Testis (tissue), 5 donors: ENCODE measurements at places on chromosomes 6 and 20. TPM values are rescaled to one million over a fixed set of nuclear protein-coding genes. Genes with fewer than 3 reads are reported as not detected.

- H3K4me3 ChIP-seq, result no peak overlapping the region
- no peak for DNase-seq
- H3K36me3 ChIP-seq, result no peaks in the 10 kb centered on the region
These were observed 600.6 kb upstream of the CHD6 start for GRCh38 chr20:42218621-42219374.

DNA sequence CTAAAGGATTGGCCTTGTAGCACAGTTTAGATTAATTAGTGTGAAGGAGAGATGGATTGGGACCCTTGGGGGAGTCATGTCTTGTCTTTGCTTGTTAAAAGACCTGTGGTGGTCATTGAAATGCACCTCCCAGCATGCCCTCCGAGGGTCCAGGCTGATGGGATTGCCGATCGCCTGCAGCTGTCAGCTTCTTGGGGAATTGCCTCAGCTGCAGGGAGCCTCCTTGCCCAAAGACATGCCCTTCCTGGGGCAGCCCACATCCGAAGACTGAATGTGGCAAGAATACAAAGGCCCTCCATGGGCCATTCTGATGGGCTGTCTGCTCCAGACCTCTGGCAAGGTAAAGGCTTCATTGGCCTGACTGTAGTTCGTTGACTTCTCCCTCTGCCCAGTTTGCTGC, 150.7 kb downstream of the FARS2 start:
- no peaks in the 10 kb centered on the region for H3K27me3 ChIP-seq
- H3K27ac ChIP-seq, result no peak overlapping the region
- H3K4me3 ChIP-seq, result no peak overlapping the region
- DNase-seq, result no peak
- H3K36me3 ChIP-seq, result no peaks in the 10 kb centered on the region

- DNase-seq, result no peak
- H3K36me3 ChIP-seq, result no peaks in the 10 kb centered on the region
- H3K4me1 ChIP-seq, result no peaks in the 10 kb centered on the region
- no peak overlapping the region for H3K4me3 ChIP-seq
- H3K27me3 ChIP-seq, result no peaks in the 10 kb centered on the region
These were observed 38.1 kb downstream of the CRYBG1 start for GRCh38 chr6:106398621-106399020.

ARMC12 gene
- polyA plus RNA-seq, result 84.9 TPM

- no peaks in the 10 kb centered on the region for H3K36me3 ChIP-seq
- H3K4me3 ChIP-seq, result no peak overlapping the region
- no peak for DNase-seq
- H3K4me1 ChIP-seq, result no peaks in the 10 kb centered on the region
- H3K27ac ChIP-seq, result no peak overlapping the region
- H3K27me3 ChIP-seq, result no peaks in the 10 kb centered on the region
These were observed 21.4 kb downstream of the MEI4 start for GRCh38 chr6:77674211-77674610.

DNA sequence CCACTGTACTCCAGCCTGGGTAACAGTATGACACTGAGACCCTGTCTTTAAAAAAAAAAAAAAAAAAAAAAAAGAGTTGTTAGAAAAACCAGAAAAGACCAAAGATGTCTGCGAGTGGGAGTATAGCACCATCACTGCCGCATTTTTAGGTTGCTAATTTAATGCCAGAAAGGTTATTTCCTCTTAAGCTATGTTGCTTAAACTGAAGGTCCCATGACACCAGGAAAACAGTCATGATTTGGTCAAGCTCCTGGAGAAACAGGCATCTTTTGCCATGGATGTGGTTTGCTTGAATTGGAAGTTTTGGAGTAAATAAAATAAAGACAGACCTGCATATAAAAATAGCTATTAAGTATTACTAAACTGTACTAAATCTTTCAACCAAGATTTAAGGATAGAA, 68.3 kb upstream of the TNFRSF21 start:
- DNase-seq, result no peak
- no peaks in the 10 kb centered on the region for H3K27me3 ChIP-seq
- no peak overlapping the region for H3K4me3 ChIP-seq
- no peaks in the 10 kb centered on the region for H3K36me3 ChIP-seq
- no peak overlapping the region for H3K27ac ChIP-seq

B4GALT5 gene
- polyA plus RNA-seq, result 56.9 TPM

BEND6 gene
- polyA plus RNA-seq, result 0.87 TPM

LTB gene
- 7.2 TPM for polyA plus RNA-seq

DNA sequence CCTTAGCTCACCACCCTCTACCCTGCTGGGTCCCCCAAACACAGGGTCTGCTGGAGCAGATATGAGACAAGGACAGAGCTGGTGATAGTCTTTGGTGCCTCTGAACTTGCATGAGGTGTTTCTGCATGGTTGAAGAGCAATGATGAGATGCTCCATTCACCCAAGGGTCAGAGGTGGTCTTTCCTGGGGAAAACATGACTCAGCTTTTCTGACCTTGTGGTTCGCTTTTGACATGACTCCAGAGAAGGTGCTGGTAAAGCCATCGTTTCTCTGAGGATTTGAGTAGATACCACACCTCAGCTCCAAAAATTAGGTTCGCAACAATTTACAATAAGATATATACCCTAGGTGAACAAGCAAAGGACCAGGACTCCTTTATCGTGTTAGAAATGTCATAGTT, 304.8 kb downstream of the DHX35 start:
- H3K27ac ChIP-seq, result no peak overlapping the region
- H3K36me3 ChIP-seq, result no peaks in the 10 kb centered on the region
- no peak for DNase-seq
- H3K4me1 ChIP-seq, result peaks cover 5% of the 10 kb centered on the region

DNA sequence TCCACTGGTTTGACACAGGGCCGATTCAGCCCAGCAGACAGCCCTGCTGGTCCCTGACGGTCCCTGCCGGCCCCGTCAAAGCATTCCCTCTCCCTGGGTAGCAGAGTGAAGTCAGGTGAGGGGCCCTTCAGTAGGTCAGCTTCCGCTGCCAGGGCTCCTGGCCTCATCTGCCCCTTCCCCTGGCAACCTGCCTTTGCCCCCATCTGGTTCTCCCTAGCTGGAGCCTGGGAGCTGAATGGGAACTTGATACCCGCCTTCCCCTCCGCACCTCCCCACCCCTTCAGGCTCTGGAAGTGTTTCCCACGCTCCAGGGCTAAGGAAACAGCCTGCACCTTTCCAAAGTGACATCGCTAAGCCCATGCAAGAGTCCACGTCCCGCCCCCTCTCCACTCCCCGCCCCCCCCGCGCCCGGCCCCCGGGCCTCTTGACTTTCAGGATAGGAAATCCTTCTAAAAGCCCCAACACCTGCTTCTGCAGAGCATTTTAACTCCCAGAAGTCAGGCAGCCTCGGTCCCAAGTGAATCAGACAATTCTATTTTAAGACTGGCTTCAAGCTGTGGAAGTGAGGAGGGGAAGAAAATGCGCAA, 53.3 kb downstream of the ISM1 start:
- H3K27me3 ChIP-seq, result no peaks in the 10 kb centered on the region
- DNase-seq, result no peak
- no peaks in the 10 kb centered on the region for H3K36me3 ChIP-seq
- no peak overlapping the region for H3K27ac ChIP-seq

HLA-DQA1 gene
- 33.9 TPM for polyA plus RNA-seq

DNA sequence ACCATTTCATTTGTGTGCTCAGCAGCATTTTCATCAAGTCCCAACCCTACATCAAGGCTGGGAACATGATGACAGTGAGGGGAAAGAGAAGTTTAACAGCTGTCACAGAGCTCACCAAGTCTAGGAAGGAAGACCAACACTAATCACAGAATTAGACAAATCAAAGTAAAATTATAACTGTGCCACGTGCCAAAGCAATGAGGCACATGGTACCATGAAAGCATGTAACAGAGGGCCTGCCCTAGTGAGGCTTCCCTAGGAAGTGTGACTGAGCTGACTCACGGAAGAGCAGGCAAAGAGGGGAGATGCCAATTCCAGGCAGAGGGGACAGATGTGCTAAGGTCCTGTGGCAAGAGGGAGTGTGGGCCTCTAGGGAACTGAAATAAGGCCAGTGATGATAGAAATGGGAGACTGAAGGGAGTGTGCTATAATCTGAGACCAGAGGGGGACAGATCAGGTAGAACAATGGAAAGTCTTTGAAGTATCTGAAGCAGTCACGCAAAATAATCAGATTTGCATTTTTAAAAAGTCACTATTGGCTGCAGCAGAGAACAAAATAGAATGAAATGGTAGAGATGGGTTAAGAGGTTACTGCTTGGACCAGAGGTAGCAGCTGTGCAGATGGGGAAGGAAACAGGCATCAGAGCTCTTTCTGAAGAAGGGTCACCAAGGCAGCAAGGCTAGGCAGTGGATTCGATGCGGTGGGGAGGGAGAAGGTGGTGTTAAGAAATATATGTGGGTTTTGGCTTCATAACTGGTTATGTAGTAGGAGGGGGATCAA, 86.8 kb downstream of the GPR6 start:
- no peak overlapping the region for H3K27ac ChIP-seq
- H3K4me1 ChIP-seq, result no peaks in the 10 kb centered on the region
- no peak overlapping the region for H3K4me3 ChIP-seq
- no peaks in the 10 kb centered on the region for H3K36me3 ChIP-seq
- H3K27me3 ChIP-seq, result no peaks in the 10 kb centered on the region
- no peak for DNase-seq

GRCh38 chr20:52655395-52655794, 316.8 kb upstream of the TSHZ2 start:
- no peak for DNase-seq
- H3K27ac ChIP-seq, result no peak overlapping the region
- no peaks in the 10 kb centered on the region for H3K4me1 ChIP-seq
- H3K36me3 ChIP-seq, result no peaks in the 10 kb centered on the region
- no peaks in the 10 kb centered on the region for H3K27me3 ChIP-seq
- H3K4me3 ChIP-seq, result no peak overlapping the region

SLC16A10 gene
- 9.0 TPM for polyA plus RNA-seq

DNA sequence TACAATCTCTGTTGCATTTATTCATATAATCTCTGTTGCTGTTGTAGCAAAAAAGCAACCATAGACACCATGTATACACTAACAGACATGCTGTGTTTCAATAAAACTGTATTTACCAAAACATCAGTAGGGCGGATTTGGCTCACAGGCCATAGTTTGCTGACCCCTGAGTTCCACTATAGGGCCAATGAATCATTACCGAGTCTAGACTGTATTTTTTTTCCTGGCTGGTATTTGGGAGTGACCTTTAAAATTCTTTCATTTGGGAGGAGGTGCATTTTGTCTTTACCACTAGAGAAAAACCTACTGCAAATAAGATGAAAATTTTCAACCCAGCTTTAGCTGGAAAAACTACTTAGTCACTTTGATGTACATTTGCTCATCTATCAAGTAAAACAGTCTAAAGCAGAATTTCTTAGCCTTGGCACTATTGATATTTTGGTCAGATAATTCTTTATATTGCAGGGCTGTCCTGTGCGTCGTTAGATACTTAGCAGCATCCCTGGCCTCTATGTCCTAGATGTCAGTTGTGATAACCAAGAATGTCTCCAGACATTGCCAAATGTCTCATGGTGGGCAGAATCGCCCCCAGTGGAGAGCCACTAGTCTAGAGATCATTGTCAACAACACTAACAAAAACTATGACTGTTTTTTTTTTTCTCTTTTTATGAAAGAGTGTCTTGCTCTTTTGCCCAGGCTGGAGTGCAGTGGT, 39.5 kb downstream of the DCBLD1 start:
- DNase-seq, result no peak
- H3K27me3 ChIP-seq, result no peaks in the 10 kb centered on the region
- no peak overlapping the region for H3K4me3 ChIP-seq
- no peak overlapping the region for H3K27ac ChIP-seq
- no peaks in the 10 kb centered on the region for H3K36me3 ChIP-seq
- no peaks in the 10 kb centered on the region for H3K4me1 ChIP-seq

- H3K27ac ChIP-seq, result no peak overlapping the region
- no peak overlapping the region for H3K4me3 ChIP-seq
- no peaks in the 10 kb centered on the region for H3K36me3 ChIP-seq
- H3K27me3 ChIP-seq, result no peaks in the 10 kb centered on the region
- H3K4me1 ChIP-seq, result no peaks in the 10 kb centered on the region
- DNase-seq, result no peak
These were observed 195.7 kb downstream of the CD83 start for GRCh38 chr6:14313248-14313647.

DNA sequence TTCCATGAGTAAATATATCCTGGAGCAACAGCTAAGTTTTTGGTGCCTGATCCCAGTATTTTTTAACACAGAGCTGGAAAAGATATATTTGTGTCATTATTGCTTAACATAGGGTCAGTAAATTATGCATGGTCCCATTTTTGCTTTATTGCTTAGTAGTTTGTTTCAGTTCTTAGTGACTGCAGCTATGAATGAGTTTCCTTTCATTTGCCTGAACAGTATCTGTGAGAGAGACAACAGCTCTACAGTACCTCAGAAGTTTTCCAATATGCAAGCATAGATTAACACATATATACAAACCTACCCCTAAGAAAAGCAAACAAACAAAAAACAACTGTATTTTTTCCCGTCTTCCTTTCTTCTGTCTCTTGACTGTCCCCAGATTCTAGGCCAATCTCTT, 160.3 kb downstream of the MEI4 start:
- DNase-seq, result no peak
- H3K36me3 ChIP-seq, result no peaks in the 10 kb centered on the region
- H3K27me3 ChIP-seq, result no peaks in the 10 kb centered on the region
- H3K4me3 ChIP-seq, result no peak overlapping the region
- H3K27ac ChIP-seq, result no peak overlapping the region
- no peaks in the 10 kb centered on the region for H3K4me1 ChIP-seq

DNA sequence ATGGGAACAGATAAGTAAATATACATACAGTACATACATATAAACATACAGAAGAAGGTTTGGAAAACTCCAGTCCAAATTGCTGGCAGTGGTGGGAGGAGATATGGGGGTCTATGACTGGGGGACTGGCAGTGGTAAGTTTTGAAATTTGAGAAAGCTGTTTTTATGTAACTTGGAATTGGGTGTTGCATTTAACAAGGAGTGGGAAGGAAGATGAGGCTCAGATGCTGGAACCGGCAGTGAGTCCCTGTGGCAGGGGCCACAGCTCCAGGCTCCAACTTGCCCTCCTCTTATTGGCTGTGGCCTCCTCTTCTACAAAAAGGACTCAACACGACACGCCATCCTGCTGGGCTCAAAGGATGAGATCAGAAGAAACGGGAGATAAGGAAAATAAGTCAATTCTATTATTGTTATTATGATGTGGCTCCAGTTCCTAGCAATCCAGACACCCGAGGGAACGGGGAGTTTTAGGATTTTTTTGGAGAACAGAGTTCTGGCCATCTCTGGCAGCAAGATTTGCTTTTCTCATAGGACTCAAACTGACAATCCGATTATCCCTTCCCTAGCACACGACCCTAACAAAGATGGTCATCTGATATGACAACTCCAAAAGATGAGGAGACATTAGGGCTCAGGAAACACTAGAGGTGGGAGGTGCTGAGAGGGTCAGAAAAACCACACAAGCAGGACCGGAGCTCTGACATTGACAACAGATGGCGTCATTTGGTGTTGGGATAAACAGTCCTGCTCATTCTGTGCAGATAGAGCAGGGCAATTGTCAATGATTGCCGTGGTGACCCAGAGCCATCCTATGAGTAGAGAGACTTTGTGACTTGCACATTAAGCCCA, 6.0 kb upstream of the TGM2 start:
- H3K4me3 ChIP-seq, result no peak overlapping the region
- H3K27me3 ChIP-seq, result no peaks in the 10 kb centered on the region
- DNase-seq, result no peak

GRCh38 chr6:32149932-32150870, 1.5 kb downstream of the PRRT1 start:
- no peaks in the 10 kb centered on the region for H3K27me3 ChIP-seq
- no peak for DNase-seq
- H3K4me3 ChIP-seq, result no peak overlapping the region
- H3K27ac ChIP-seq, result no peak overlapping the region

PNPLA1 gene
- polyA plus RNA-seq, result 2.1 TPM
